ENCODE measurements at places on chromosomes 4 and X.

DNA sequence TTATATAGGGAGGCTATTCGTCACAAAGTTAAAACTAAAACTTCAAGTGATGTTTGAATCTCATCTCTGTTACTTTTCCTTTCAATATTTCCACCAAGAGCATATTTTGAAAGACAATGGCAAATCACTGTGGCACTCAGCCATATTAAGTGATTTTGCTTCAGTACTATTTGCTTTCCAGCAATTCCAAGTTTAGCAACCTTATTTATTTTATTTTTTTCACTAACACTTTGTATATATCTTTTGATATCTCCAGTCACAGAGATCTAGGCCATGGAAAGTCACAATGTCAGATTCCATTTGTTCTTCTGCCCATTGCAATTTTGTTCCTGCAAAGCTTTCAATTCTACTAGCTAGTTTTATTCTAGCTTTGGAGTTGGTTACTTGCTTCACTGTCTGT is 1514.5 kb upstream of the ADGRL3 start:
- DNase-seq, result no peak

- no peak for DNase-seq
Measured at GRCh38 chr4:6534050-6534449, 40.9 kb upstream of the MAN2B2 start.

GRCh38 chrX:70247252-70247651 is 12.8 kb downstream of the P2RY4 start:
- DNase-seq, result no peak

DNA sequence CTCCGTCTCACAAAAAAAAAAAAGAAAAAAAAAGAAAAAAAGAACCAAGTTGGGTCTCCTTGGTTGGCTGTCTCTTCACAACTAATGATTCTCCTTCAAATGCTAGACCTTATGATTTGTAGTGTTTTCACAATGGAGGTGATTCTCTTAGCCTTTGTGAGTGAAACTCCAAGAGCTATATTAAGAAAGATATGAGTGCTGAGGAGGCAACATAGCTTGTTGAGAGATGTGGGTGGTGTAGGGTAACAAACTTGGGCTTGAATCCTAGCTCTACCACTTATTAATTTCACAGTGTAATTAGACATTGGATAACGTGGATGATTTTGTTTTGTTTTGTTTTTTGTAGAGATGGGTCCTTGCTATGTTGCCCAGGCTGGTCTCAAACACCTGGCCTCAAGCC is 10.4 kb upstream of the SEPTIN11 start:
- no peak for DNase-seq

GRCh38 chr4:60656171-60656570 is 544.0 kb upstream of the ADGRL3 start:
- peak; percentile 21 for DNase-seq

GRCh38 chr4:22315628-22316027 is 200.2 kb downstream of the ADGRA3 start:
- DNase-seq, result no peak

GRCh38 chr4:175125410-175126068 is 207.4 kb downstream of the ADAM29 start:
- no peak for DNase-seq

DNA sequence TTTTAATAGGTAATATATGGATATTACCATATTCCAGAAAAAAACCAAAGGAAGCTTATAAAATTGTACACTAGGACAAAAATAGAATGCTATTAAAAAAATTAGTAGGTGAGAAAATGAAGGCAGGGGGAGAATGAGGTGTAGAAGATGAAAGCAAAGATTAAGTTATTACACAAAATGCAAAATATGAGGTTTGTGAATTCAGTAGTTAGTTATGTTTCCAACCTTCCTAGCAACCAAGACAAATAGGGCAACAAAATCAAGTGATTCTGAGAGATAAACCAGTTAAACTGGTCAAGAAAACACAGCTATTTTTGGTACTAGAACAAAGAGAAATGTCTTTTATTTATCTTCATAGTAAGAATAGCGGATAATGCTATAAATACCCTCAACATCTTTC is 300.0 kb upstream of the RASGEF1B start:
- DNase-seq, result no peak

GRCh38 chrX:110338935-110339334 is 19.7 kb upstream of the RTL9 start:
- DNase-seq, result no peak

DNA sequence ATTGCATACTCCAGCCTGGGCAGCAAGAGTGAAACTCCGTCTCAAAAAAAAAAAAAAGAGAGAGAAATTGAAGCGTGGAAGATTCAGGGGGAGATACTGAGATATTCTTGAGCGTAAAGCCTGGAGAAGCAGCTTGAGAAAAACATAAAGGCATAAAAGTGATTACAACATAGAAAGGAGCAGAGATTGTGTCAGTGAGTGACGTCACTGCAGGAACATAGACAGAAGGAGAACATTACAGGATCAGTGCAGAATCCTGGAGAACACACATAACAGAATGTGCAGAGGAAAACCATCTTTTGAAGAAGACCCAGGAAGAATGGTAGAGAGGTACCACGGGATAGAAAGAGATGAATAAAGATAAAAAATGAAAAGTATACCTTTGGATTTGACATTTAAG is 147.0 kb downstream of the APBB2 start:
- DNase-seq, result no peak

- no peak for DNase-seq
Measured at GRCh38 chrX:48490661-48491060, 14.7 kb downstream of the FTSJ1 start.

GRCh38 chr4:168511780-168512489 is 15.1 kb downstream of the PALLD start:
- DNase-seq, result no peak

DNA sequence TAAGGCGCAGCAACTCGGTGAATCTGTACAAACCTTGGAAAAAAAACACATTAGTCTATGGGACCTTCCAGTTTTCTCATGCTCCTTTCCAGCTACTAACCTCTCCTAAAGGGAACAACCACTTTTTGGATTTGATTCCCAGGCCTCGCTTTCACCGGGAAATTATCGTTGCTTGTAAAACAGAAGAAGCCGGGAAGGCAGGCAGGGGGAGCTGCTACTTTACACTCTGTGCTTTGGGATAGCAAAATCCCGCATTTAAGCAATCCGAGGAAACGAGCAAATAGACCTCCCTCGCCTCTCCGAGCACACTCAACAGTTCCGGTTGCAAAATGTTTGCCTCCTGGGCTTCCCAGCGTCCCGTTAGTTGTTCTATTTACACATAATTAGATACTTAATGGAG is 1.2 kb downstream of the CD38 start:
- peak; percentile 29 for DNase-seq

DNA sequence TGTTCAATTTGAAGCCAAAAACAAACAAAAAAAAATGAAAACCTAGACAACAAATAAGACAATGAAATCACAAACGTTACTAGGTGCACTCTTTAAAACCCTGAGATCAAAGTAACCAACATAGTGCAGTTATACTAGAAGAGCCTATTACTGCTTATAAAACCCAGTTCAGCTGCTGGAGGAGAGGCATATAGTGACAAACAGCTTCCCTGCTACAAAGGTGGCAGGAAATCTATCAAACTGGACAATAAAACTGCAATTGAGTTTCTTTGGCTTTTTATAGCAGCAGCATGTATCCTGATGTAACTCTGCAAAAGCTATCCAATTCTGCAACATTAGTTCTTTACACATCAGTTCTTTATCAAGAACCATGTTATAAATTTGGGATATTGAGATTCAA is 155.6 kb downstream of the LRBA start:
- no peak for DNase-seq

DNA sequence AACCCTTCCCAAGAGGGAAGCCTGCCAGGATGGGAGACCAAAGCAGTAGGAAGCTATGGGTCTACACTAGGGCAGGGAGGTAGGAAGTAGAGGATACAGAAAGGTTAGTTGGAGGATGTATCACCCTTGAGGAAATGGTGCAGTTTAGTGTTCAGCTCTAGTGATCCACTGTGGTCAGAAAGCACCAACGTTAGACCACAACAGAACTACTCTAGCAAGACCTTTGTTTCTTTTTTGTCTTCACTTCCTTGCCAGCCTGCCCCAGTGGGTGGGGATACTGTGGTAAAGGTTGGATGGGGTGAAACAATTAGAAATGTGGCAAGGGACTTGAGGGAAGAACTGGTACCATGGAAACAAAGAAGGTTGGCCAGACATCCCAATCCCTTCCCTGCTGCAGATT is 83.3 kb downstream of the DDIT4L start:
- no peak for DNase-seq

Measured in SK-N-DZ (cell line).